ENCODE measurements at places on chromosomes 1 and 21.

GRCh38 chr1:58785442-58786058 is 1.7 kb upstream of the JUN start:
- DNase-seq, result peak; percentile 64

DNA sequence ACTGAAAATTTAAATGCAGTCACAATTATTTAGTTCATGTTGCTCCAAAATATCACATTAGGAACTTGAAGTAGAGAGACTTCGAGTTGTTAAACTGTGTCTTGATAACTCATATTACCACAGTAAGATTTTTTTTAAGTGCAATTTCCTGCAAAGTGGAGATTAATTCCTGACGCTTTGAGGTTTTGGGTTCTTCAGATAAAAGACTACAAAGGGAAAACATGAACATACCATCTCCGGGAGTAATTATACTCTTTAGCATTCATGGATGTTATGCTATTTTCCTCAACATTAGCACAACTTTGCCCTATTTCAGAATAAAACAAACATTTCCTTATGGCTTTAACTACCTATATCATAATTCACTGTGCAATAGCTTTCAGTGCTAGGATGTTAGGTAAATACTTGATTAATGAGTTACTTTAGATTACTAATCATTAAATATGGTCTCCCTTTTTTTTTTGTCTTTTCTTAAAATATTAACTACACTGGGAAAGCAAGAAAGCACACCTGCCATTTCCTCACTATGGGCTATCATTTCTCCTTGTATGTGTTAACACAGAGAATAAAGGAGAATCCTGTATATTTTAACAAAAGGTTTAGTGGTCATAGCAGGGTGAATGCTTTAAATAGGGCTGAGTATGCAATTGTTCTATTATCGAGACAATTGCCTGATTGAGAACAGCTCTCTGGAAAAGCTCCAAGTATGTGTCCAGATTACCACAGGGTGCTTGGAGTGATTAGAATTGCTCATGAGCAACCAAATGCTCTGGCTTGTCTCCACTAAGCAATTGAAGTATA is 252.5 kb upstream of the C1orf105 start:
- no peak for DNase-seq

- DNase-seq, result peak; percentile 1
These were observed 207.9 kb upstream of the C1orf87 start for GRCh38 chr1:60281360-60281932.

DNA sequence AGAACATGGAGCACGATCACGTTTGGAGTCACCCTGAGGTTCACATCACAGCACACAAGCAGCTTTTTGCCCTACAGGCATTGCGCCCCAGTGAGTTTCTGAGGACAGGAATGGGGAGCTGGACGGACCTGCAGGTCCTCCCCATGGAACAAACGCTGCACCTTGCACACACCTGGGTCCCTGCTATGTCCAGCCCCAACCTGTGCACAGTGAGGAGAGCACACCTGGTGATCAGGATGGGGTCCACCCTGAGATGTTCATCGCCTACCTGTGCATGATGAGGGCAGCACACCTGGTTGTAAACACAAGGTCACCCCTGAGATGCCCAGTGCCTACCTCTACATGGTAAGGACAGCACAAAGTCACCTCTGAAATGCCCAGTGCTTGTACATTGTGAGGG is 45.9 kb downstream of the TCP10L start:
- DNase-seq, result no peak

- DNase-seq, result no peak
These were observed 249.4 kb downstream of the DYRK1A start for GRCh38 chr21:37615962-37616361.

DNA sequence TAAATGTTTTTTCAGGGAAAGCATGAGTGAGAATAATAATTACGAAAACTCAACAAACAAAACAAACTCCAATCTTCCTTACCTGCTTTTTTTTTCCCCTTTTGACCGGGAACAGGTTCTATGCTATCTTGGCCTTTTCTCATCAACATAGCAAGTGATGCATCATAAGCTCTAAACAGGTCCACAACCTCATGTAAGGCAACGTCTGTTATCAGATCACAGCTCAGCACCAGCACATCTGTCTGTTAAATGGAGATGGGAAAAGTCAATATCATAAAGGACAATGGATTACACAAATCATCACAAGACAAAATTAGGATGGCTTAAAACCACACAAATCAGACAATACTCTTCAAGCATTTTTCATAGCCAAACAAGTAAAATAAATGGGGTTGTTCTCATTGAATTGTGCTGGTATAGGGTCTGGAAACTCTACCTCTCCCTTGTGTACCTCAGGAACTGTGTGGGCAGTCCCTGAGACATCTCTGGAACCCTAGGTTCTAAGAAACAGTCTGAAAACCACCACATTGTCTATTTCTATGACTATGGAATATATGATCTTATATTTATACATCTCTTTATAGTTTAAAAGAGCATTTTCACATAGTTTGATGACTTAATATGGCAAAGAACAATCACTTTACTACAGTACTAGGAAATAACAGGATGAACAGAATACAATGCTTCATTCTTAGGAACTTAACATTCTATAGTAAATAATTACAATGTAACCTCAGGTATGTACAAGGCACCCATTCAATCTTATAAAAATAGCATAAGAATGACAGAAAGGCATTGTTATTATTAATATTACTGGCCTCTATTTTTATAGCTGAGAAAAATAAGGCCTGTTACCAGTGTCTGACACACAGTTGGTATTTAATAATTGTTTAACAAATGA is 44.7 kb downstream of the EIF2B3 start:
- DNase-seq, result no peak

GRCh38 chr1:184972315-184973055 is 1.8 kb downstream of the NIBAN1 start:
- no peak for DNase-seq

GRCh38 chr1:119516680-119517079 is 9.7 kb downstream of the HSD3B1 start:
- no peak for DNase-seq

- no peak for DNase-seq
These were observed 89.5 kb downstream of the SCMH1 start for GRCh38 chr1:41152622-41153044.

- DNase-seq, result peak; percentile 49
These were observed 74.6 kb downstream of the DMRTA2 start for GRCh38 chr1:50348449-50349241.

DNA sequence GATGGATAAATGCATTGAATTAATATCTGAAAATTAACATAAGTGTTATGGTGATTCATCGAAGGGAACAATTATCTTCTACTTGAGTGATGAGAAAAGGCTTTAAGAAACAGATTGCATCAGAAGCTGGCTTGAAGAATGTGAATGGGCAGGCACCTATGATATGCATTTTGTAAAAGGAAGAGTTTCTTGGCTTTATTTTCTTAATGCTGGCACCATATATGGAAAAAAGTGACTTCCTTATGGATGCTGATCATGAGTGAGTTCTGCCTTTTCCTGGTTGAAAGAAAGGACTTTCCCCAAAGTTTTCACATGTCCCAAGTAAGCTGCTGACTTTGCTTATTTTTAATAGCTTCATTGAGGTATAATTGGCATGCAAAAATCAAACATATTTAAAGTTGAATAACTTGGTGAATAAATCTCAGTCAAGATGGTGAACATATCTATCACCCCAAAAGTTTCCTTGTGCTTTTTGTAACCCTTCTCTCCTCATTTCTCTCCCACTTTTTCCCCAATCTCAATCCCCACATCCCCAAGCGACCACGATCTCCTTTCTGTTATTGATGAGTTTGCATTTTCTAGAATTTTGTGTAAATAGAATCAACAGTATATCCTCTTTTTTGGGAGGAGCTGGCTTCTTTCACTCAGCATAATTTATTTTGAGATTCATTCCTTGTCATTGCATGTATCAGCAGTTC is 74.2 kb downstream of the SPATA46 start:
- DNase-seq, result no peak

DNA sequence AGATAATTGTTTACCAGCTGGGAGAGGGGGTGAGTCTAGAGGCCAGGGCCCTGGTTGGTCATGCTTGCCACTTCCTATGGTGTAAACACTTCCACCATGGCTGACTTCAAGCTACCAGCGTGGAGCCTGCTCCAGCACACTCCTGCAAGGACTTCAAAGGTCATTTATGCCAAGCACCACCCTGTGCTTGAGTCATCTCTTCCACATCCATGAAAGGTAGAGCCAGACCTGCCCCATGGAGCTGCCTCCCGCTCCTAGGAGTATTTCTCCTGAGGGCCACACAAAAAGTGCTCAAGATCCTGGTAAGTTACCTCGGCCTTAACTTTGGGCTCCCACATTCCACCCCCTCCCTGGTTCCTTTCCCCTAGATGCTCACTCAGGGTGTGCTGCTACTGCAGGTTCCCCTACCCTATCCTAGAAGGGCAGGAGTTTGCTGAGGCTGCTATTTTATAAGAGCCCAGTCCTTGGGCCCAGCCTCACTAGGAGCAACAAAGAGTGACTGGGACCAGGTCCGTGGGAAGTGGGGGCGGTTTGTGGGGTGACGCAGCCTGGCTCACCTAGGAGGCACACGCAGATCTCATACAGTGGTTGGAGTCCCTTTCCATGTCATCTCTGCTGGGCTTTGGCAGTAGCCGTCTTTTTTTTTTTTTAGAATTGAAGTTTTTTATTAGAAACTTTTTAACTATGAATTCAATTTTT is 2.4 kb downstream of the RAB7B start:
- no peak for DNase-seq

DNA sequence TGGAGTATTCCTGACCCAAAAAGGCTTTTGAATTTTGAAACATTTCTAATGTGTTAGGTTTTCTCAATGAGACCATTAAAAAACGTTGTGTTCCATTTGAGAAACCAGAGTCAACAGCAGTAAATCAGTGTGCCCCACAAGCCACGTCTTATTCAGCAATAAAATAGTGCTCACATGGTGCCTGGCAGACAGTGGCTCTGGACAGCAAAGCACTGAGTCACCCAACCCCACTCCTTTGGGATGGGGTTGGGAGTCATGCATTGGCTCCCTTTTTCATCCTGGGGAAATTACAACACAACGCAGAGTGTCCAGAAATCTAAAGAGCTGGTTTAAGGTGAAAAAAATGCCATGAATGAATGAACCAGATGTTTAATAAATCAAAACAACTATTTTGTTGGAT is 46.5 kb downstream of the KCNJ15 start:
- no peak for DNase-seq

- DNase-seq, result peak; percentile 1
These were observed 33.3 kb upstream of the PGBD5 start for GRCh38 chr1:230459465-230459864.

DNA sequence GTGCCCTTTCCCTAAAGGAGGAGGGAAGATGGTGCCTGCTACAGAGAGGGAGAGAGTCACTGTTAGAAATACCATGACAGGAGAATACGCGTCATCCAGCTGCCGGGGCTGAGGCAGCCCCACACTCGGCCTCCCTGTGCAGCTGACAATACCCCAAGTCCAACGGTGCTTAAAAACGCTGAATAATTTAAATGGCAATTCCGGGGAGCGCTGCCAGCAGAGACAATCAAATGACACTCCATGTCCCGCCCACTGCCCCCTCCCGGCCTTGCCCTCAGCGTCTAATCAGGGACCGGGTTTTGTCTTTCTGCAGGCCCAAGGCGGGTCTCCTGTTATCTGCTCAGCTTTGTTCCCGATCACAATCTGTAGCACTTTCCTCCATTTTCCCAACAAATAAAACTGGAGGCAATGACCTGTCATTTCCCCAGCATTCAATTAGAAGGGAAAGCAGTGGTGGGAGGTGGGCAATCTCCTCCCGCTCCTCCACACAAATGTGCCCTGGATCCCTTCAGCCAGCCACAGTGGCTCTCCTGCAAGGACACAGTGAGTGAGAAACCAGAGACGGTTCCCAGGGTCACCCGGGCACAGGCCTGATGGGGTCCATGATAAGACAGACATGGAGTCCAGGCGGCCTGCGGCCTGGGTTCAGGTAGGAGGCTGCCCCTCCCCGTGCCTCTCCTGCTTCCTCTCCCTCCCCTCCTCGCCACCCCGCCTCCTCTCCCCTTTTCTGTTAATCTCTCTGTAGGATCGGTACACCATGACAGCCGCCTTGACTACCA is 42.7 kb upstream of the AJAP1 start:
- DNase-seq, result no peak

- no peak for DNase-seq
These were observed 4.2 kb downstream of the MPZL1 start for GRCh38 chr1:167726008-167726407.

- no peak for DNase-seq
These were observed 13.2 kb downstream of the PPP1R12B start for GRCh38 chr1:202361701-202362100.

GRCh38 chr1:157142201-157142600 is 4.0 kb upstream of the ETV3 start:
- no peak for DNase-seq

- no peak for DNase-seq
These were observed 6.4 kb upstream of the AGL start for GRCh38 chr1:99843760-99844159.

DNA sequence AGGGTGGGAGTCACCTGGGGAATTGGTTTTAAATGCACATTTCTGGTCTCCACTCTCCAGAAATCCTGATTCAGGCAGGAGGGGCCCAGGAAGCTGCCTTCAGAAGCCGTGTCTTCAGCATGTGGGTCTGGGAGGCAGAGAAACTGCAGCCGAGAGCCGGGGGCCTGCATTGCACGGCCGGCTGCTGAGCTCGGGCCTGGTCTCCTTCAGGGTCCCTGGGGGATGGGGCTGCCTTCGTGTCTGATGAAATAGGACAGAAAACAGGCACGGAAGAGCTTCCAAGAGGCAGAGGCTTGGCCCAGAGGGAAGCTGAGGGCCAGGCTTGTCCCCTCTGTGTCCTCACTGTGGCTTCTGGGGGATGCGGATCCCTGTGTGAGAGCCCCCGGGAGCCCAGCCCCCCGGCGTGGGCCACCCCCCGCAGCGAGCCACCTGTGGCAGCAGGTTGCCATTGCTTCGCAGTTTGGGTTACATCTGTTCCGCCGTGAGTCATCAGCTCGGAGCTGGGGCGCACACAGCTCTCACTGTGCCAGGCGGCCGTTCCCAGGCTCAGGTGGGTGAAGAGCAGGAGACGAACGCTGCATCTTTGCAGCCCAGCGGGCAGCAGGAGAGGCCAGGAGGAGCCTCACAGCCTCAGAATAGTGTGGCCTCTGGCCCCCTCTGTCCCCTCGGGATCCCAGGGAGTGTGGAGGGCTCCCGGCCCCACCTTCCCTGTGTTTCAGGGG is 72.4 kb downstream of the AJAP1 start:
- DNase-seq, result no peak

DNA sequence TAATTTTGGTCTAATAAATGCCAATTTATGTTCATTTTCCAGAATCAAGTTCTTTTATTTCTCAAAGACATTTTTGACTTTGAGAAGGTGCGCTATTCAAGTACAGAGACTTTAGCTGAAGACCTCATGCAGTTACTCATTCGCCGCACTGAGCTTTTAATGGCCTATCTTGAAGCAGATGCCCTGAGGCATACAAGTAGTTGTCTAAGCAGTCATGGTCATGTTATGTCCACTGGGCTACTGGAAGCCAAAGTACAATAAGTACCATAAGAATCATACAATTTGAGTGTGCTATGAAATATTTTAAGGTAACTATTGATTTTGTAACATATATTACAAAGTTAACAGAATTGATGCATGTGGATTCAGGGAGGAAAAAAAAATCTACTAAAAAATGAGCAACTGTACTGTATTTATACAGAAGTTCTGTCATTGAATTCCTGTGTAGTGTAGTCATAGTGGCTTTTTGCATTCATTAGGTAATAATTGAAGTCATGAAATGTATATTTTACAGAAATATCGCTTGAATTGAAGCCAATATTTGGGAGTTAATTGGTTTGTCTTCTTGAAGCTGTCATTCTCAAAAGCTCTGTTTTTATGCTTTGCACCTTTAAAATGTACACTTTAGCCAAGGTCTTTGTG is 13.5 kb upstream of the NEXN start:
- DNase-seq, result no peak

- DNase-seq, result no peak
These were observed 16.9 kb downstream of the MACO1 start for GRCh38 chr1:25447547-25447946.

- DNase-seq, result peak; percentile 69
These were observed 15.9 kb downstream of the HENMT1 start for GRCh38 chr1:108644984-108645383.
